Right renal pelvis (tissue), 4 donors: ENCODE measurements at places on chromosomes 12 and 14.

GRCh38 chr14:51774209-51774608, 86.2 kb upstream of the GNG2 start:
- DNase-seq = no peak

- DNase-seq = no peak
Measured at GRCh38 chr14:61421212-61421923, 100.0 kb downstream of the PRKCH start.

DNA sequence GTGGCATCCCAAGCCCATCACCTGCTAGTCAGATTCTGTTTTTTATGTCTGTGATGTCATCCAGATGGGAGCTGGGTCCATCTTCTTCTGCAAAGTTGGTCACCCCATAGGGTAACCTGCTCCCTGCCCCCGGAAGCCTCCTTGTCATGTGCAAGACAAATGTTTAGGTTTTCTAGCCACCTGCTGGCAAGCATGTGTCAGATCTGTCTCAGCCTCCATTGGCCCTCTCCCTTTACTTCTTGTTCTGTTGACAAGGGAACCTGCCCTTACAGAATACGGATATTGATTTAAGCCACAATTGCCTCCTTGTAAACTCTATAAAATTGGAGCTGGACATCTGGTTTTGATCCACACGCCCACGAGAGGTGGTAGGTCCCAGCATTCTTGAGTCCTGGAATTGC, 7.5 kb downstream of the NTF3 start:
- DNase-seq = no peak

DNA sequence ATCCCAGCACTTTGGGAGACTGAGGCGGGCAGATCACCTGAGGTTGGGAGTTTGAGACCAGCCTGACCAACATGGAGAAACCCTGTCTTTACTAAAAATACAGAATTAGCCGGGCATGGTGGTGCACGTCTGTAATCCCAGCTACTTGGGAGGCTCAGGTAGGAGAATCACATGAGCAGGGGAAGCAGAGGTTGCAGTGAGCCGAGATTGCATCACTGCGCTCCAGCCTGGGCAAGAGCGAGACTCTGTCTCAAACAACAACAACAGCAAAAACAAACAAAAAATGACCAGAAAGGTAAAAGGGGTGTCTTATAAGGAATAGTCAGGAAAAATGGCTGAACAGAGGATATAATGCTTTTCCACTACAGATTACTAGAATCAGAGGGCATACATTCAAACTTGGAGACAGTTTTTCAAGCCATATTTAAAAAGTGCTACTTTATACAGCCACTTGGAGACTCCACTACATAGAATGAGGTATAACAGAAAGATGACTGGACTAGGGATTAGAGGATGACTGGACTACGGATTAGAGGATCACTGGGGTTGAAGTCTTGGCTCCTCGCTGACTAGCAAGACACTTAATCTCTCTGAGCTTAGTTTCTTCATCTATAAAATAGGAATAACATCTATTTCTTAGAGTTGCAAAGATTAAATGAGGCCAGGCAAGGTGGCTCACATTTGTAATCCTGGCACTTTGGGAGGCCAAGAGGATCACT, 4.9 kb upstream of the CS start:
- no peak for DNase-seq
